T1000 (cell line): ENCODE measurements at places on chromosomes 2 and 18.

DNA sequence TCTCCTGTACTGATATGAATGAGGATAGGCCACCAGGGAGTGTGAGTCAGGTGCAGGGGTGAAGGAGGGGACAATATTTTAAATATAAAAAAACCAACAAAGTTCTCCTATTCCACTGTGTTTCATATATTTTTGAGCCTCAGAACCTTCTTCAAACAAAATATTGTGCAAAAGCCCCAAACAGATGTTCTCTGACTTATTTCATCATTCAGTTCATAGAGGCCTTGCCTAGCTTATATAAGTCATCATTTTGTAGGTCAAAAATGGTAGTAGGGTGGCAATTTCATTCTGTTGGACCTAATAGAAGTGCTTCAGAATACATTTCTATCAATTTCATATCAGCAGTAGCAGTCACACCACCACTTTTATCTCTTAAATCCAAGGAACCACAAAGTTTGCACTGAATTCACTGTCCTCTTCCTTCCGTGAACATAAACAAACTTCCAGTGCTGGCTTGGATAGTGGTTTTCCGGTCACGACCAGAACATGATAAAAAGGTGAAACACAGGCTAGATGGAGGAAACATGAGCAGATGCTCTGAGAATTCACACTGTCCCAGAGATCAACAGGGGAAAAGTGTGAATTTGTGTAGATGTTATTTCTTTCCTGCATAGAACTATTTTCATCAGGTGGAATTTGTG lies 99.1 kb downstream of the EN1 start:
- no peak for DNase-seq

- DNase-seq, result no peak
These were observed 84.2 kb downstream of the ZNF516 start for GRCh38 chr18:76410660-76411417.

DNA sequence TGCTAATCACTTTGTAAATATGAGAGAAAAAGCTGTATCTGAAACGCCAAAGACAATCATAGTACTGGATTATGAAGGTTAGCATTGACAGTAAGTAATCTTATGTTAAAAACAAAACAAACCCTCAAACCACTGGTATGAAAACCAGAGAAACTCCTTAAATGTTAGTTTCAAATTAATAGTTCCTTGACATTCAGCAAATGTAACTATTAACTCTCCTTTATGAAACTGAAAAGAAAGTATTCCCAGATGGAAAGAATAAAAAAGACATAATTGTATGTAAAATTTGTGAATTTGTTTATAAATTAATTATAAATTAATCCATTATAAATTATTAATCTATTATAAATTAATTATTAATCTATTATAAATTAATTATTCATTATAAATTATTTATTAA lies 12.3 kb downstream of the FASTKD1 start:
- no peak for DNase-seq

- no peak for DNase-seq
These were observed 54.7 kb downstream of the INO80D start for GRCh38 chr2:206031162-206031784.

- DNase-seq, result no peak
These were observed 102.4 kb downstream of the LDLRAD4 start for GRCh38 chr18:13320891-13321425.

DNA sequence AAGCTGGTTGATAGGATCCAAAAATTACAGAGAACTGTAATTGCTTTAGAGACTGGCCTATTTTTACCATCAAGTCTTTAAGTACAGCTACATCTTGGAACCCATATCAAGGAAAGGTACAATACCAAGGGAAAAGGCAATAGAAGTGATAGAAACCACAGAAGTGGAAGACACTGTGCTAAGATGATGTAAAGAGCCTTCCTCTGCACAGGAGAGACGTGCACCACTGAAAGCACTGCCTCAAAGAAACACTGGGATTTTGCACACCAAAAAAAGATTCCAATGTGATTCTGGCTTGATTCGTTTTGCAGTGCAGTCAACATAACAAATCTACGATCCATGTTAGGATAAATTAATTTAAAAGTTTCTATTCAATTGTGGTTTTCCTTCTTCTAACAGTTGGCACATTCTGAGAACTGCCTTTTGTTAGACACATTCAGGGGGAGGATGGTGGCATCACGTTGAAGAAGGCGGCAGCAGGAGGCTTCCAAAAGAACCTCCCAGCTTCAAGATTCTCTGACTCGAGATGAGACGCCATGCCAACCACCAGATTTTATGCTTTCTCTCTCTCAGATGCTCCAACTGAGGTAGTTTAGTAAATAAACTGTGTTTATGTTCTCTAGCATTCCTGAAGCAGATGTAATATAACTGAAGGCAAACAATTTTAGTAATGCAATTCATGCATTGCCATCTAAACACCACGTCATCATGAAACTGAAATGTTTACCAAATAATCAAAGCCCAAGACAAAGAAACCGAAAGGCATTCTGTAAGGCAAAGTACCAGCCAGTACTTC lies 102.9 kb downstream of the BCL2 start:
- DNase-seq, result no peak

- DNase-seq, result no peak
These were observed 23.5 kb downstream of the DIS3L2 start for GRCh38 chr2:231984992-231985391.

DNA sequence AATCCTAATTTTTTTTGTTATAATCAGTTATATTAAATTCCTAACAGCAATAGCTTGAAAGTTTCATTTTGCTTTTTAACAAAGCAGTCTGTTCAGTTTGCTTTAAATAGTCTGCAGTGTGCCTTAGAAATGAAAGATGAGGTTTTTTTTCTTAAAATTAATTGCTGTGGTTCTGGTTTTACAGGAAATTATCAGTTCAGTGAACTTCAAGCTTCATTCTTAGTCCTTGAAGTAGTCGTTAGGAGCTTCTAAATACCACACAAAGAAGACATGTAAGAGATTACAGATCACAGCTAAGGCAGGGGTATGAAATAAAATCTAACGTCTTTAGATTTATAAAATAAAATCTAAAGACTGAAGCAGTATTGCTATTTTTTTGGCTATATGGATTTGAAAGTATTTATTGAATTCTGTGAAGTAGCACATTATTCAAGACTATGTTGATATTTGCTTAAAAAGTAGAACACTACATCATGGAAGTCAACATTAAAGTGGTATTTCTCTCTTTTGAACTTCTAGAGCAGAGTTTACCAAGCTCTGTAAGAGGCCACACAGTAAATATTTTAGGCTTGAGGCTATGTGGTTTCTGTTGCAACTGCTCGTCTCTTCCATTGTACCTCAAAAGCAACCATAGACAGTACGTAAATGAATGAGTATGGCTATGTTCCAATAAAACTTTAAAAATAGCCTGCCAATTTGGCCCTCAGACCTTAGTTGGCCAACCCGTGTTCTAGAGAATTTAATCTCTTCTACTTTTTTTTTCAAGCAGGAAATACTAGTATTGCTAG lies 81.5 kb upstream of the STON1 start:
- DNase-seq, result no peak
